Activated CD4-positive, alpha-beta T cell treated with anti-CD3 and anti-CD28 coated beads, Interleukin-2, amount 50 U/mL, for 1 hour (primary cell): ENCODE measurements at places on chromosomes 6 and 20.

GRCh38 chr6:13431059-13431656 is 56.2 kb downstream of the GFOD1 start:
- no peak for DNase-seq

- no peak for DNase-seq
Measured at GRCh38 chr20:62692176-62692575, 16.5 kb upstream of the NTSR1 start.

DNA sequence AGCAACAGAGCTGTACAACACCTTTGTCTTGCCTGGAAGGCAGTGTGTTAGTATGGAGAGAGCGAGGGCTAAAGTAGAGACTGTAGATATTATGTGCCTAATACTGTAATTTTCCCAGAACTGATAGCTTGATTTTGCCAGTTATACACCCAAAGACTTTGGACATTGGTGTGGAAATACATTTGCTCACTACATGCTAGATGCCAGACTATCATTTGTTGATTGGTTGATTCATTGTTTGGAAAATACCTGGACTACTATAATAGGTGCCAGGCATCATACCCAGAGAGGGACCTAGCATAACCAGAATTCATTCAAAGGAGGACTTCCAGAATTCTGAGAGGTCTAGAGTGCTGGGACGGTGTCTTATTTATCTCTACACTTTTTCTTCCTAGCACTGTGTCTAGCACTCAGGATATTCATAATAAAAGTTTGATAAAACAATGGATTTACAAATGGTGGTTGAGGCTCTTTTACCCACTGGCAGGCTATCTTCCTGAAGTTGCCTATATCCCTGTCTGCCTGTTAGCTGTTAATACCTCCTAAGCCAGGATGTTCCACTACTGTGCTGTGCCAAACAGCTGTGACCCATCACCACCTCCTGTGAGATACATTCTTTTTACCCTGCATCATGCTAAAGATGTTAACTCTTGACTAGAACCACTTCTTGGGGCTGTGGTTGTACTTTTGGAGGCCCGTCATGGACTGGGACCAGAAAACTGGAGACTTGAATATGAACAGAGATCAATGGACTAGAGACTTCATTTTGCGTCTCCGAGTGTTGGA is 72.2 kb upstream of the FUCA2 start:
- no peak for DNase-seq

DNA sequence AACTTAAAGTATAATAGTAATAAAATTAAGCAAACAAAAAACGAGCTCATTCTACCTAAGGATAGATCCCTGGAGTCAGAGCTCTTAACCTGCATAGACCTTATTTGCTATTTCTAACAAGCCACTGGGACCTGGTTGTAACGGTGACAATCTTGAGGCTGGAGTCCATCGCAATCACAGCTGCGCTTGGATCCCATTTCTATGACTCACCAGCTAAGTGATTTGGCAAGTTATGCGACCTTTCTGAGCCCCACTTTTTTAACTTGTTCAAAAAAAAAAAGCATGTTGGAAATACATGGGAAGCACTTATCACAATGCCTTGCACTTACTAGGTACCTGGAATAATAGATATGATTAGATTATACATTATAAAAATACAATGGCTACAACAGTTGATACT is 389.5 kb upstream of the CDH4 start:
- no peak for DNase-seq

DNA sequence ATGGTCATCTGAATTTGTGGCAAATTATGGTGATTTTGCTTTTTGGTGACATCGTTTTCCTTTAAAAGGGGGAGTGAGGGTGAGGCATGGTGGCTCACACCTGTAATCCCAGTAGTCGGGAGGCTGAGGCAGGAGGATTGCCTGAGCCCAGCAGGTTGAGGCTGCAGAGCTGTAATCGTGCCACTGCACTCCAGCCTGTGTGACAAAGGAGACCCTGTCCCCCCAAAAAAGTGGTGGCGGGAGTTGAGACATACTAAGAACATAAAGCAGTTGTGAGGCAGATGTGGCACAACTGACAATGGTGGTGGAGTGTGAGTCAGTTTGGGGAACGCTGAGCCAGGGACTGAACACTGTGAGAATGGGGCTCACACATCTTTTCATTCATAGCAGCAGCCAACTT is 45.5 kb downstream of the ADNP start:
- no peak for DNase-seq
